ENCODE measurements at places on chromosomes 5 and 9.

DNA sequence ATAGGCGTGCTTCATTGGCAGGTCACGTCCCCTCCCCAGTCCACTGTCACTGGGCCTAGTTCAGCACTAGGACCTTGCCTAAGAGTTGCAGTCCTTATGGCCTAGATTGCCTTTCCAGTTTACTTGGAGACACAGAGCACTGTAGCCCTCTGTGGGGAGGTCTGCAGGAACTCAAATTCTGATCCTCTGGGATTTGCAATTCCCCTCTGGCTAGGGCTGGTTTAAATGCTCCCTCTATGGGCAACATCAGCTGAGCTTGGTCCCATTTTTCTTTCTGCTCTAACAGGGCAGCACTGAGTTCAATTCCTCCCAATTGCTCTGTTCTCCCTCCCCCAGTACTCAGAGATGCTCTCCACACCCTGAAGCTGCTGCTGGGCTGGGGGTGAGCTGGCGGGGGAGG, 358.2 kb downstream of the HTR1A start:
- DNase-seq = no peak

DNA sequence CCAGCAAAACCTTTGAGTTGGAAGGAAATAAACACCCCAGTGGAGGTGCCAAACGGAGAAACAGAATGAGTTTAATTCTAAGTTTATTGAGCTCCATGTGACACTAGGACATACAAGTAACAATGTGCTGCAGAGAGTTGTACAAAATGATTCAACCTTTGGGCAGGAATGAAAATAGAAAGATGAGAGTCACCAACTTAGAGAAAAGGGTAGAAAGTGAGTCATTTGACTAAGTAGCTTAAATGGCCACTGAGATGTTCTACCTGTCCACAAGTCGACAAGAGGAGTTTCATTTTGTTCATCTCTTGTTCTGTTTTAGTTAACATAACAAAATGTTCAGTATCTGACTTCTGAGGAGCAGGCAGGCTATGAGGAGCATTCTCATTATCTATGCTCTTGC, 284.7 kb downstream of the NR2F1-AS1 start:
- no peak for DNase-seq

- DNase-seq = no peak
Observed at GRCh38 chr5:127369796-127370195, 79.2 kb downstream of the MEGF10 start.

- no peak for DNase-seq
Observed at GRCh38 chr9:124779368-124780059, 2.6 kb downstream of the OLFML2A start.

DNA sequence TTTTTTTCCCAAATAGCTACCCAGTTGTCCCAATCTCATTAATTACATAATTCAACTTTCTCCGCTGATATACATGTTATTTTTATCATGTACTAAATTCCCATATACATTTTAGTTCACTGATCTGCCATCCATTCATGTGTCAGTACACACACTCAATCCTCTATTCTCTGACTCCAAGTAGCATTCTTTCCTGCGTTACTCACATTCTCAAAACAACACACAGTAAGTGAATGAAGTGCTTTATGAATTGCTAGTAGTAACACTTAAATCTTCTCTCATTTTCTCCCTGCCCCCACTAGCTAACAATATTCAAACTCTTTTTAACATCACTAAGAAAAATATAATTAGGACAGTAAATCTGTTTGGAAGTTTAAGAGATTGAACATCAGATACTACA, 8.9 kb downstream of the ZNF366 start:
- DNase-seq = no peak

DNA sequence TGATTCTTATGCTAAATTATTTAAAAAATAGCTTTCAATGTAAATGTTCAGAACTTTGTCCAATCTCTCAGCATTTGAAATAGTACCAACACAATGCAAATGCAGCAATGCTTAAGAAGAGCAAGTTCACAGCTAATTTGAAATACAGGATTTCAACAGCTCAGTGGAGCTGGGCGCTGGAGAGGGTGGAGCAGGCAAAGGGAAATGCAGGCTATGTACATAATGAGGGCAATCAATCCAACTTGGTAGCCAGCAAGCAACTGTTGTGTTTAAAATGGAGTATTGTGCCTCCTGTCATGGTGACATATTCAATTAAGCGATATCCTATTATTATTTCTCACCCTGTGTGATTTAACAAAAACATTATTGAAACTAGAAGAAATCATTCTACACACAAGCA, 568.8 kb downstream of the PSAT1 start:
- no peak for DNase-seq

- no peak for DNase-seq
Observed at GRCh38 chr5:57491369-57491965, 8.9 kb upstream of the ACTBL2 start.

- no peak for DNase-seq
Observed at GRCh38 chr9:16321461-16322119, 548.9 kb downstream of the BNC2 start.

DNA sequence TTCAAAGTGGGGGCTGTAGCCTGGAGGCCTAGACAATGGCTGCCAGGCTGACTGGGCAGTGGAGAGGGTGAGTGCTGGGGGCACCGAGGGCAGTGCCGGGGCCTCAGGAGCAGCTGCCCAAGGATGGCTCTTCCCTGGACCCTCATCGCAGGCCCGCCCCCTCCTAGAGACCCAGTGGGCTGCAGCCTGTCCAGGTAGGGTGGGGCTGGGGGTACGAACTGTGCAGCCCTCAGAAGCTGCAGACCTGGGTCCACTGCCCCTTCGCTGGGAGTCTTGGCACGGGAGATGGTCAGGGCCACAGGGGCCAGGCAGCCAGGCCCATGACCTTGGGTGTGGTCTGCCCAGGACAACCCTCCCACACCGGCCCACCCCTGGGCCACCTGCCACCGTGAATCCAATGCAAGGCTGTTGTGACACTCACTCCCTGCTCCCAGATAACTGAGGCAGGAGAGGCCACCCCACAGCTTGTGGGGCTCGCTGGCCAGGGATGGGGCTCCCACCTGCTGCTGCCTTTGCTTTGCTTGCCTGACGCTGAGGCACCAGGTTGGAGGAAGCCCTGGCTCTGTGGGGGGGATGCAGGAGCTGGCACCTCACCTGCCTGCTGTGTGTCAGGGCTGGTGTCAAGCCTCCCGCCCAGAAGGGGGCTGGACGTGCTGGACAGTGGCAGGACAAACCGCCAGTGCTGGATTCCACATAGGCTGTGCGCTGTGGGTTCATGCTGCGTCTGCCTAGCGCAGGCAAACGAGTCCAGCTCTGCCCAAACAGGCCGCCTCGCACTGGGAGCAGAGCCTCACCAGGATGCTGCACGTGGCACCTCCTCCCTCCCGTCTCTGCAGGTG, 23.1 kb upstream of the SLC9A3 start:
- no peak for DNase-seq

GRCh38 chr5:170100066-170100943, 5.4 kb upstream of the FOXI1 start:
- DNase-seq = peak; percentile 89

- DNase-seq = no peak
Observed at GRCh38 chr5:68447136-68447929, 231.8 kb downstream of the PIK3R1 start.

GRCh38 chr5:144048259-144048856, 122.1 kb downstream of the YIPF5 start:
- DNase-seq = peak; percentile 50

DNA sequence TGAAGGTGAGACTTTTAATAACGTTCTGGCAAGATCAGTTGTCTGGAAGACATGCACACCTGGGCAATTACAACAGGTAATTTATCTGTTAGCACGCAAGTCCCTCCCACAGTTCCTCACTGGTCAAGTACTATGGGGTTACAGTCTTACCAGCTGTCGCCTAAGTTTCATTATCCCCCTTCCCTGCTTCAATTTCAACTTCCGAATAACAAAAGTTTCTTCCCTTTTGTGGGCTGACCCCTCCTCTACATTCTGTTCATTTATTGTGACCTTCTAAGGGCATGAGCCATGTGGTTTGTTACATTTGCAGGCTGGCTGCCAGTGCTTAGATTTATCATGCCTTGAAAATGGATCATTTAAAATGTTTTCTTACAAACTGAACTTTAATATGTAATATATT, 16.5 kb downstream of the GAPT start:
- DNase-seq = no peak

GRCh38 chr5:126383776-126384175, 39.4 kb upstream of the GRAMD2B start:
- no peak for DNase-seq

GRCh38 chr5:177402271-177403043, 2.0 kb upstream of the PFN3 start:
- DNase-seq = peak; percentile 86

DNA sequence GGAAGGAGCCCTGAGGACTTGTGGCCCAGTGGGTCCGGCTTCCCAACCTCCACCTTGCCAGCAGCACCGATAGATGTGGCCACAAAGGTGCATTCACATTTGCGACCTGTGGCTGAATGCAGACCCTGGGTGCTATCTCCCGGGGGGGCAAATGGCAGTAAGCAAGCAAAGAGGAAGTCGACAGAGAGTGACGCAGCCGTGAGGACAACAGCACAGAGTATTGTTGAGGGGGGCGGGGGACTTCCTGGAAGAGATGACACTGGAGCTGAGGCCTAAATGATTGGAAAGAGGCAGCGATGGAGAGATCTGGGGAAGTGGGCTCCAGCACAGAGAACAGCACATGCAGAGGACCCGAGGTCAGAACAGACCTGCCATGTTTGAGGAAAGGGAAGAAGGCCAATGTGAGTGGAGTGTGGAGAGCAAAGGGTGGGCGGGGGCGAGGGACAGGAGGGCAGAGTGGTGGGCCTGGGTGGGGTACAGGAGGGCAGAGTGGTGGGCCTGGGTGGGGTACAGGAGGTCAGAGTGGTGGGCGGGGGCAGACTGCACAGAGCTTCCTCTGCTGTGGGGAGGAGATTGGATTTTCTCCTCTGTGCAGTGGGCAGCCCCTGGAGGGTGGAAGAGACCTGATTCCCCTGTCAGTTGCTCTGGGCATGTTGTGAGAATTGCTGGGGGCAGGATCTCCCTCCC, 42.6 kb downstream of the ADAMTS2 start:
- no peak for DNase-seq

DNA sequence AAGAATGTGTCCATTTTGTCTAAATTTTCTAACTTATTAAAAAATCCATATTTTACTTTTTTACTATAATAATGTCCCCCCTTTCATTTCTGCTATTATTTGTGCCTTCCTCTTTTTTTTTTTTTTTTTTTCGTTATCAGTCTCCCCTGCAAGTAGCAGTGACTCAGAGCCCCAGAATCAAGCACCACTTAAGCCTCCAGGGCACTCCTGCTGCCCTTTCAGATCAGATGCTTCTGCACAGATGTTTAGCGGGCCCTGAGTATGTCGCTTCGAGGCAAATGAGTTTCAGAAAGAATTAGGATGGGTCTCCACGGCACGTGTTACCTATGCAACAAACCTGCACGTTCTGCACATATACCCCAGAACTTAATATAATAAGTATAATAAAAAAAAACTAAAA, 11.7 kb downstream of the MED7 start:
- no peak for DNase-seq

DNA sequence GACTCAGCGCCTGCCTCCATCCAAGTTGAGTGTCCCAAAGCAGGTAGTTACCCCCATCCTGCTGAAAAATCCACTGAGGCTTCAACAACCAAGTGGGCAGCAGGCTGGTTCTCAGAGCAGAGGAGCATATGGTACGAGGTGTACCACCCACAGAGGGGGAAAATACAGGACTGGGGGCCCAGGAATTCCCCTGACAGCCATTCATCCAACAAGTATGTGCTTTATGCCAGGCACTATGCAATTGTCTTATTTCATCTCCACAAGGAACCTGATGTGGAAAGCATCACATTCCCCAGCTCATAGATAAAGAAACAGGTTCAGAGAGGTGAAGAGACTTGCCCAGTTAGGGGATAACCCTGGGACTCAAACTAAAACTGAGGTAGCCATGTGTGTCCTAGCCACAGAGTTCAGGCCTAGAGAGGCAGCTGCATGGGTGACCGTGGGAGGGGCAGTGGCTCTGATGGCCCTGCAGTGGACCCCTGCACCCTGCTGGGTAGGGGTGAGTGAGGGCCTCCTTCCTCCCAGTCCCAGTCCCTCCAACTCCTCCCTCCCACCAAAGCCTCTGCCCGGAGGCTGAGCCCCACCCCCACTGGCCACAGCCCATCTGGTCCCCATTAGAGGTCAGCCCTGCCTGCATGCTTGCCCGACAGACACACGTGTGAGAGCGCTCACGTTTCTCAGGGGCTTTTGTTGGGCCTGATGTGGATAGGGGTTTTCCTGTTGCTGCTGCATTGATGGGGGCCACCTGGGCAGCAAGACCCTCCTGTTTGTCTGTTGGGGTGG, 11.5 kb downstream of the PDLIM4 start:
- DNase-seq = peak; percentile 64

DNA sequence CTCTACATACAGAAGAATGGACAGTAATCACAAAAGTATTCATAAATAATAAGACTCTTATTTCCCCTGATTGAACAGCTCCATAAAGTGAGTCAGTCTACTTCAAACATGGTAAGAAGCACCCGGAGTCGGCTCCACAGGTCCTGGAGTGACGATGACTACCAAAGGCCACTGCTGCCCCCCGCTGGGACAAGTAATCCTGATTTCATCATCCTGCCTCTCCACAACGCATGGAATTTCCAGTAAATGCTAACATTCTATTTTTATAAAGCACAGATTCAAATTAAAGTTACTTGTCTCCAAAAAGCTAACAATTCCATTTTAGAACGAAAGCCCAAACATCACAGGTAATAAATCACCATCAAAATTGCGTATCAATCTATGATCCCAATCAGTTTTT, 16.2 kb downstream of the ATPSCKMT start:
- DNase-seq = no peak

DNA sequence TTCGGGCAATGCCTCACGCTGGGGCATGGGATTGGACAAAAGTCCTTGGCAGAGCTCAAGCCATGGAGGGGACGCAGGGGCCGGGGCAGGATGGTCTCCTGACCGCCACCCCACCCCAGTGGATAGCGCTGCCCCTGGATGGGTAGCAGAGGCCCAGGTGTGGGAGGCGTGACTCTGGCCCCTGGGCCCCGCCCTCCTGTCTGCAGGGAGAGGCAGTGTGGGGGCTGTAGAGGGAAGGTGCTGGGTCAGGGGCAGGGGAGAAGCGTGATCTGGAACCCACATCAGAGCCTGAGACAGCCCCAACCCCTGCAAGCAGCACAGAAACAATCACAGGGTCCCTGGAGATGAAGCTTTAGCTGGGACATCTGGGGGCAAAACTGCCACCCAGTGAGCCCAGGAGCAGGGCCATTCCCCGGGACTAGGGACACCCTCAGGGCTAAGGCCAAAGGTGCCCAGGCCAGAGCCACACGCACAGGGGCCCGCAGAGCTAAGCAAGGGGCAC, 36.2 kb downstream of the NACC2 start:
- DNase-seq = peak; percentile 39

GRCh38 chr5:85931220-85931619, 686.5 kb upstream of the COX7C start:
- no peak for DNase-seq

Data from ecto neural progenitor cell (in vitro differentiated cells).